HS-5 (cell line): ENCODE measurements at places on chromosomes 12 and 14.

- no peak for DNase-seq
Observed at GRCh38 chr12:62736596-62736995, 198.4 kb downstream of the PPM1H start.

- no peak for DNase-seq
Observed at GRCh38 chr14:103676881-103677675, 38.2 kb downstream of the XRCC3 start.

DNA sequence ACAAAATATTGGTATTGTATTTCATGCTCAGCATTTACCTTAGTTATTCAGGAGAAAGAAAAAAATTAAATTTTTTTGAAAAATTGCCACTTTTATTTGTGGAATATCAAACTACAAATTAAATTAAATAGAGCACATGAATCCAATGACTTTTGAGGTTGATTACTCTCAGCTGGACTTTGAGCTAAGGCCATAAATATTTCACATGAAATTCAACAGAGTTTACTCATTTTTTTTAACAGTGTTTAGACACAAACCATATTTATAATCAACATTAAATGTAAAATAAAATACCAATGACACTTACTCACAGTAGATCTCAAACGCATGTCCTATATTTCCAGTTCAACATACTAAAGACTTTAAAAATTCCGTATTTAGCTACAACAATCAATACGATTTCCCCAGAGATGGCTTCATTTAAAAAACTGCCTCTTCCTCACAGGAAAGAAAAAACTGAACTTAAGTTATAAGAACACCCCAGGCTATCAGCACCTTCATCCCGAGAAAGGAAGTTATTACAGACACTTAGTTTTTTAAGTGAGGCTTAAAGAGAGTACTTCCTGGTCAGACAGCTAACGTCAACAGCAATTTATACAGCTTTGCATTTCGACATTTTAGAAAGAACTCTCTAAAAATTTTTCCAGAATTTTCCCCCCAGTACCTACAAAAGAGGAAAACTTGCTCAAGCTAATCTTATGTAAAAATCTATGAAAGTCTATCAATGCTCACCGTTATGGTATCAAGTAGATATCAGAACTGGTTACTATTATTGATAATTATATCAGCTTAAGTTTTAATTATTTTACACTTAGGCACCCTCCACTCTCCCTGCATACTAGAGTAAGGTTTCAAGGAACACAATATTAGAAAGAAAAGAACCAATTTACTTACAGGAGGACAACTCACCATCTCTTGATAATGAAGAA lies 13.8 kb downstream of the TAOK3 start:
- no peak for DNase-seq

GRCh38 chr12:74259199-74259598 lies 278.4 kb upstream of the ATXN7L3B start:
- no peak for DNase-seq

DNA sequence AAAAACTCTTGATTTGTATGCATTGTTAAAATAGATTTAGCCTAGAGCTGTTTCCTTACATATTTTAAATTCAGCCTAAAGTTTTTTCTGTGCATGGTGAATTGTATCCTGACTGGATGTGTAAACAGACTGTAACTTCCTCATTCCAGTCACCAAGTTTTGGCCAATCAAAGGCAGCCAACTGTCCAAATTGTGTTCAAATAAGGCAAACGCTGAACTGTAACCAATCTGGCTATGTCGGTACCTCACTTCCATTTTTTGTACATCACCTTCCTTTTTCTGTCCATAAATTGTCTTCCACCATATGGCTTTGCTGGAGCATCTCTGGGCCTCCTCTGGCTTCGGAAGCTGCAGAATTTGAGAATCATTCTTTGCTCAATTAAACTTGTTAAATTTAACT lies 1921.9 kb upstream of the SEL1L start:
- no peak for DNase-seq

DNA sequence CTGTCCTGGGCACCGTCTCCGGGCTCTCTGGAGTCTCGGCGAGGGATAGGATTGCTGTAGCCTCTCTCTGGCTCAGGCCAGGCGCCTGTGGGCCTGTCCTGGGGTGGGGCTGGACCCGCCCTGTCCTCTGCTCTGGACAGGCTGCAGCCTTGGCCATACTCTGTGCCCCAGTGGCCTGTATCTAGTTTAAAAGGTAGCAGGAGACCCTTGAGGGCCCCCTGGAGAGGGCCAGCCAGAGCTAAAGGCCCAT lies 1.8 kb downstream of the KIF26A start:
- no peak for DNase-seq

DNA sequence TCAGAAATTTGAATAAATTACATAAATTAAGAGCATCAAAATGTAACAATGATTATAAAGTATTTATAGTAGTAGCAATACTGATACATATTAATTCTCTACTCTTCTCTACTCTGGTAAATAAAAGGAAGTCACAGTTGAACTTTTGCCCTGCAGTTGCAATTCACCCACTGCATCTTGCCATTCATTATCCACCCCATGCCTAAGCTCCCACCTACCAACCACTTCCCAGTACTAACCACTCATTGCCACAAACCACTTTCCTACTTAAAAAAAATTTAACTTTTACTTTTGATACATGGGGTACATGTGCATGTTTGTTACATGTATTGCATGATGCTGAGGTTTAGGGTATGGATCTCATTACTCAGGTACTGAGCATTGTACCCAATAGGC lies 174.0 kb downstream of the RASSF9 start:
- no peak for DNase-seq

GRCh38 chr14:60722107-60722356 lies 2.1 kb downstream of the SIX4 start:
- DNase-seq = no peak
